ENCODE measurements at places on chromosomes 3 and 15.

DNA sequence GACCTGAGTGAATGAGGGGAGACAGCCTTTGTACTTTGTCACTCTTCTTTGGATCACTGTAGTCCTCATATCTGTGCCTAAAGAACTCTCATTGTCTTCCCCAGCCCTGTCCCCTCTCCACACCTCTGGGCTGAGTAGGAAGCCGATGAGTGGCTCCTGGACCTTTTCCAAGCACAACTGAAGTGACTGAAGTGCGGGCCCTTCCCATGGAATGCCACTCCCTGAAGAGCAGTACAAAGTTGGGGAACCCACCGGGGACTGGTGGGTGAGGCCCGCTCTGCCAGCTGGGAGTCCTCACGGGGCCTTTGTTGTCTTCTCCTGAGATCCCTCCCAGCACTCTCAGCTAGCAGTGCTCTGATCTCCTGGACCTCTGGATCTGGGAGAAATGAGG is 90.1 kb downstream of the AAGAB start:
- DNase-seq = no peak

DNA sequence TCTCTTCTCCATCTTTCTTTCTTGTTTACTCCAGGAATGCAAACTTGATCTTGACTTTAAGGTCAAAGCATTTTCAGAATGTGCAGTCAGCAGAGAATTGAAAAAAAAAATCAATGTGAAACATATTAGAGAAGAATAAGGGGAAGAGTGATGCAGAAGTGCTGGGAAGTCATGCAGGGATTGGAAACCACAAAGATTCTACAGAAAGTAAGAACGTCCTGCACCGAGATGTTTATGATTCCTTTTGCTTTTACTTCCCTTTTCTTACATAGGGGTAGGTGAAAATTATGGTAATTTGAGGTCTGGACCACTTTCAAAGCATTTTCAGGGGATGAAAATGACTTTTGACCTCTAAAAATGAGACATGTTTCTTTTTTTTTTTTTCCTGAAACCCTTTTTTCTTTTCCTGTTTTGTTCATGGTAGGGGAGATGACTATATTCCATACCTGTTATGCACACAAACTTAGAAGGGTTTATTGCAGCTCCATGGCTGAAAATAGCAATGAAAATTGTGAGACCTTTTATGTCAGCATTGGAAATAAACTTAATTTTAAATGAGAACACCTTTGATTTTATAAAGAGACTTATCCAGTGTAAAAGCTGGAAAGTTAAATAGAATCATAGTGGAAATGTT is 623.5 kb upstream of the TBL1XR1 start:
- no peak for DNase-seq

DNA sequence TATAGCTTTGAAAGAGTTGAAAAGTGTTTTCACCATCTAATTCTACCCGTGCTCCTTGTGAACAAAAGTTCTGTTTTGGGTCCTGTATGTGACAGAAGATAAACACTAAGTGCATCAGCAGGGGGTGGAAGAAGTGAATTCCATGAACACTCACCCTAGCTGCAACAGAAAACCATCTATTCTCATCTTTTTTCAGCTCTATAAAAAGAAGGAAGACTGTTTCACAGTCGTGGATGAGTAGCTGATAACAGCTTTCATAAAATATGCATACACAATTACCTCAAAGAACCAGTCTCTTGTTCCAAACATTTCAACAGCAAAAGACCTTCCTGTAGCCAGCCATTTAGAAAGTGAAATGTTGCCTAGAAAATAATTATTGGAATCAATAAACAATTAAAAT is 281.7 kb upstream of the RASGRP1 start:
- no peak for DNase-seq

GRCh38 chr3:4501437-4501836 is 8.3 kb downstream of the ITPR1 start:
- DNase-seq = no peak

- no peak for DNase-seq
Measured at GRCh38 chr3:124230998-124231397, 239.1 kb upstream of the ROPN1 start.

- DNase-seq = no peak
Measured at GRCh38 chr3:58034738-58035523, 26.7 kb downstream of the FLNB start.

DNA sequence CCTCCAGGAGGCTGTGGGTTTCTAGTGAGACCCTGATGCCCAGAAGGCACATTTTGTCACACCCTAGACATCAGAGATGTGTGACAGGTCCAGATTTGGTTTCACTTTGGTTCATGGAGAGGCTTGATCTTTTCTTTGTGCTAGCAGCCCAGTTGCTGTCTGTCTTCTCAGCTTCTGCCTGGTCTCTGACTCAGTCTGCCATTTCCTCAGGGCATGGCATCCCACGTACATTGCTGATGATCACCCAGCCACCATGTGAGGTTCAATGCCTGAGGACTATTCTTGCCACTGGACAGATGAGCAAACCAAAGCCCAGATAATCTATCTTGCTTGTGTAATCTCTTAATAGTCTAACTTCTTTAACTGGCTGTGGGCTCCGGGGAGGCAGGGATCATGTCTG is 144.9 kb upstream of the MRPS22 start:
- no peak for DNase-seq

GRCh38 chr3:194805546-194805945 is 119.9 kb downstream of the FAM43A start:
- DNase-seq = no peak

- DNase-seq = no peak
Measured at GRCh38 chr3:128624526-128625138, 26.0 kb downstream of the RPN1 start.

- DNase-seq = no peak
Measured at GRCh38 chr3:86984271-86984670, 6.7 kb downstream of the VGLL3 start.

- no peak for DNase-seq
Measured at GRCh38 chr3:186406669-186407635, 44.9 kb upstream of the DGKG start.

DNA sequence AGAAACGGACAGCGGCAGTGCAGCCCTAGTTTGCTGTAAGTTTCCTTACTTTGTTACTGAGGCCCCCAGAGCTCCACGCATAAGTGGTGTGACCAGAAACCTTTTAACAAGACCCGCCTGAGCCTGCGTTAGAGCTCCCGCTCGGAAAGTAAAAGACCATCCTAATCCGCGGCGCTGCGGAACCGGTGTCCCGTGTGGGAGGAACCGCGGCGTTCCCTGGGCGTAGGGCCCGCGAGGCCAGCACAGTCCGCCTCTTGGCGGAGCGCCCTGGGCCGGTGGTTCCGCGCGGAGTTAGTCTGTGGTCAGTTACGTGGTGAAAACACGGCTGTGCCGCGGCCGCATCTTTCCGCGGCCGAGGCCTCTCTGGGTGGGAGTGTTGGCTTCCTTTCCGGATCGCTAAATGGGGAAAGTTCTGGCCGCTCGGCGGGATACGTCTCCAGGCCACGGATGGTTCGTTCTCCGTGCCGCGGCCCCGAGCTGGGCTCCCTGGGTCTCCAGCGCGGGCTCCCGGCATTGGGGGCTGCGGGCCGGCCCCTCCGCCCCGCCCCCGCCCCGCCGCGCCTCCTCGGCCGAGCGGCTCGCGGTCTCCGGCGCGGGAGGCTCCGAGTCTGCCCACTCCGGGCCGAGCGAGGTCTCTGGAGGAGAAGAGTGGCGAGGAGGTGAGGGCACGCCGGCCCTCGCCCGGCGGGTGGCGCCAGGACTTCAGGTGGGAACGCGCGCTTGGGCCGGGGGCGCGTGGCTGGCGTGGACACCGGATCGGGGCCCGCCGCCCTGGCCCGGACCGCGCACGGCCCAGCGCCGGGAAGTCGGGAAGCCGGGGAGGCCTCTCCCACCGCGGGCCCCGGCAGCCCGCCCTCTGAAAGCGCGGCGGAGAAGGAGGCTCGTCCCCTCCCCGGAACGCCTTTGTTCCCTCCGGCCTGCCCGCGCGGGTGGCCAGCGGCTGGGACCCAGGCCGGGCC is 754 bp downstream of the B3GNT5 start:
- DNase-seq = peak; percentile 30

- no peak for DNase-seq
Measured at GRCh38 chr3:170307671-170308405, 49.7 kb upstream of the SKIL start.

GRCh38 chr3:108757404-108757982 is at the start of gene RETNLB:
Gene RETNLB (minus strand): TSS chr3:108757410. CDS start chr3:108757185, 225 bp downstream.
- no peak for DNase-seq

- no peak for DNase-seq
Measured at GRCh38 chr3:15372918-15373317, 40.5 kb upstream of the SH3BP5 start.

- DNase-seq = no peak
Measured at GRCh38 chr3:151434151-151434890, 26.5 kb downstream of the IGSF10 start.

GRCh38 chr3:133264920-133265319 is 134.9 kb upstream of the BFSP2 start:
- DNase-seq = no peak

DNA sequence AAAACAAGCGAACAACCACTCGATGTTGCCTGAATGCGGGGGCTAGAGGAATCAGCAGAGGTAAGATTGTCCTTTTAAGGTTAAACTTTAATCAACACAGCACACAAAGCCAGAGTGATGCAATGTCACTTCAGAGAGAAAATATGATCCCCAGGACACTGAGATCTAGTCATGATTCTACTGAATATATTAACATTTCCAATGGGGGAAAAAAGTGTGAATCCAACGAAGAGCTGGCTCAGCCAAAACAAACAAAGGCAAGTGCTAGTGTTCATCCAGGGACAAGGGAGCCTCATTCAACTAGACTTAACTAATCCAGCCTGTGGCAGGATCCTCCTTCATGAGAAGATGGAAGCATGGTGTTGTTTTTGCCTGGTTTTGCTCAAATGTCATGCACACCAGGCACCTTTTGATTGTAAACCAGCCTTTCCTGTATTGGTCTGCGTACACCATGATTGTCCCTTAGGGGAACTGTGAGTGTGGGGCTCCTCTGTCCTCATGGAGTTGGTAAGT is 35.8 kb downstream of the SCG5 start:
- no peak for DNase-seq

- DNase-seq = peak; percentile 59
Measured at GRCh38 chr15:45634432-45635190, at the start of gene SQOR. Gene SQOR (plus strand): TSS chr15:45635029. CDS start chr15:45658924, 23,895 bp downstream.

GRCh38 chr15:78873793-78874765 is 1.4 kb downstream of the MORF4L1 start:
- no peak for DNase-seq

DNA sequence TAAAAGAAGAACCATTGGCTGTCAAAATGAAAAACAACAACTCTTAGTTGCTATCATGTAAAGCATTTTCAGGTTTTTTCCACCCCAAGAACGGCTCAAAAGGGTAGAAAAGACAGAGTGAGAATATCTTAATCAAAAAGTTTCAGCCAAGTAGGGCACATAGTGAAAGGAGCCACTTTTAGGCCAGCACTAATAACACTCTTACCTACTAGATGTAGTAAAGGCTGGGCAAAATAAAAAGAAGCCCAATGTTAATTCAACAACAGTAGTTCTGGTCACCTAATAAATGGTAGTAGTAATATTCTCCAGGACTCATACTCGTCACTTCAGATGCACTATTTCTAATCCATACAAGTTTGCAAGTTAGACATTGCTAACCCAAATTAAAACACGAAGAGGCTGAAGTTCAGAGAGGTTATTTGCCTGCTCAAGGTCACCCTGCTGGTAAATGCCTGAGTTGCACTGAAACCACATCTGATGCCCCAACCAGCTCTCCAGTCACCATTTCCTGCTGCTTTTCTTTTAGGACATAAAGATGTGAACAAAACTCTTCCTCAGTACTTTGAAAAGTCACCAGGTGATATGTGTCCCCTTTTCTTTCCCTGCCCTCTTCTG is 7.5 kb downstream of the GOLIM4 start:
- no peak for DNase-seq

DNA sequence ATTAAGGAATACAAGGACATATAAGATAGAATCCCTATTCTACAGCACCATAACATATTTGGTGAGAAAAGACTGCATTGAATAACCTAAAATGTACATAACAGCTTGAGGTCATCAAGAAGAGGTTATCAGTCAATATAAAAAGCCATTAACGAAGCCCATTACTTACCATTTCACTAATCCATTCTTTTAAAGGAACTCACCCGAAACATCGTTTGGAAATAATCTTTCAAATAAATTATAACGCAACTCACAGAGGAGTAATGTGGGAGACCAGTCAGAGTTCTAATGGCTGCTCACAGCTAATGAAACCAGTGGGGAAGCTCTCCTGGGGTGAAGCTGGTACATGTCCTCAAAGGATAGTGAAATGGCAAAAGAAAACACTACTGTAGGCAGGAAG is 188.4 kb downstream of the TBC1D5 start:
- no peak for DNase-seq

DNA sequence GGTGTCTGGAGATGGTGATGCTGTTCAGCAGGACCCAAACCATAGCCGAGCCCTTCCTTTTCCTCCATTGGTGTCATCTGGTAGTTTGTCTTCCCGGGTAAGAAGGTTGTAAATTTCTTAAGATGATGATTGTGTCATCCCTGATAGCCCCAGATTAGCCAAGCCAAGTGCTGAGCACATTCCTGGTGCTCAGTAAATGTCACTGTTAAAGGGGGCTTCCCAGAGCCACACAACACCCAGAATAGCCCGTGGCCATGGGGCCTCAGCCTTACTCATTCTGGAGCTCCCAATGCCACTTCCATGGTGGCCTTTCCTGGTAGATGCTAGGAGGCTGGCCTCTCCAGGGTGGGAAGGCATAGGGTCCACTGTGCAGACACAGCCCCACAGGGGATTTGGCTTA is 4.6 kb upstream of the PLA2G4B start:
- DNase-seq = no peak

GRCh38 chr15:51310064-51310463 is 28.3 kb downstream of the CYP19A1 start:
- DNase-seq = no peak

- no peak for DNase-seq
Measured at GRCh38 chr15:56019060-56019793, 25.8 kb upstream of the NEDD4 start.

GRCh38 chr3:171116365-171116764 is 89.8 kb upstream of the SLC2A2 start:
- DNase-seq = no peak

- DNase-seq = no peak
Measured at GRCh38 chr3:105140899-105141367, 225.8 kb upstream of the ALCAM start.

DNA sequence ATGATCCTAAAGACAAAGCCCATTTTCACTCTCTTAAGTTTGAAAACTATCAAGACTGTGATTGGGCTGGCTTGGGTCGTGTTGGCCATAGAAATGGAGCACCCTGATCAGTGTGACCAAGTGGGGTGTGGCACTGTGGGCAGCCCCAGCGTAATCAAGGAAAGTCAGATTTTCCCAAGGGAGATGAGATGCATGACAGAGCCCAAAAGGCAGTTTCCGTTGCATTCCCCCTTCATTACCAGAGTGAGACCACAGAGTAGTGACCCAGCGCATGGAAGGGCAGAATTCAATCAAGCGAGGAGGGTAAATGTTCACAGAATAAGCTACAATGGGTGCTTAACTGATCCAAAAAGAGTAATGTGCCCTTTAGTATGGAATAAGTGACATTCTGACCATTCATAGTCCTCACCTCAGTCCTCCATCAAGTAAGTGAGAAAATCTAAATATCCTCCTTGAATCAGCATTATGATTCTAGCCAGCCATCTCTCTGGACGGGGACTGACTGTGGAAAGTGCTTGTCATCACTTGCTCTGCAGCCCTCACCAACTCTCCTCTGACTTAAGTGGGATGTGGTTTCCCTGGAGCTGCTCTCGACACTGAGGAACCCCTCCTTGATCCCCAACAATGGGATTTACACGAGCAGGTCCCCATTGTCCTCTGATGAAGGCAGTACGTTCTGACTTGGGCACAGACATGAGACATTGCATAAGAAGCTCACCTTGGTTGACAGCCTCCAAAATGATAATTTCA is 430.5 kb downstream of the OCA2 start:
- DNase-seq = no peak
